ENCODE measurements at places on chromosomes 11 and 22.
A peak's percentile ranks its signal among the peaks of the same experiment; 100 is the strongest.

DNA sequence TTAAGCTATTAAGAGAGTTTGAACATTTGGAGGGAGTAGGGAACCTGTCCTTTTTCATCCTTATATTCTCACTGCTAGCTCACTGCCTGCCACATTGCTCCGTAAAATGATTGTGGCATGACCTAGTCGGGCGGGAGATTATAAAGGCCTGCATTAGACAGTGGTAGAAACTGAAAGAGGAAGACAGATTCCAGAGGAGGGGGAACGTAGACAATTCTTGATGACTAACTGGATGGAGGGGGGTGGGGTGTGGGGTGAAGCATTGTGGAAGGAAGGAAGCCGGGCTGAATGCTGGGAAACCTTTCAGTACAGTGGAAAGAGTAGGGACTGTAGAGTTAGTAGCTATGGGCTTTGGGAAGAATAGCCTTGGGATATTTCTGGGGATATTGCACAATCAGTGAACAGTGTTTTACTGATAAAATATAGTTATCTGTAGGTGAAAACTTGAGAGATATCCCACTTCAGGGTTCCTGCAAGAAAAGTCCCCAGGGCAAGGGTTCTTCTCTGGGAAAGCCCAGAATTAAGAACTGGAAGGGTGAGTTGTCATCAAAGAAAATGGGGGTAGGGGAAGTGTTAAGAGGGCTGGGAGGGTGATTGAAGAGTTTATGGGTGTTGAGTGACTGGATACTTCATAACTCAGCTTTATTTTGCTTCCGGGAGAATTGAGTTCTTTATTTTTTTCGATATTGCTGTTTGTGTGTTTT is 2.1 kb downstream of the MED15 start:
- DNase-seq: peak; percentile 77

DNA sequence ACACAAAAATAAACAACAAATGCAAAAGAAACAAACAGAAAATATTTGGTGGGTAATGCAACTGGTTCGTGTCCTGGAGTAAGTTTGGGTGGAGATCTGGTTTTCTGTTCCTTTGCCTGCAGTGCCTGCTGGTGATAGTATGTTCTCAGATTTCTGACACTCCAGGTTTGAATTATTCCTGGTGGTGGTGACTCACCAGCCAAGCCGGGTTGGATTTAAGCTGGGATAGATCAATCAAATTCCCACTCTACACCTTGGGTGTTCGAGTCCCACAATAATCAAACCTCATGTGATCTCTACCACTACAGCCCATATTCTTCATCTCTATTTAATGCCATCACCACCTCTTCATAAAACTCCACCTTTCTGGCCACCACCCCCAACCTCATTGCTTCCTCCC is 421.8 kb downstream of the NTM start:
- no peak for DNase-seq

- DNase-seq: no peak
Measured at GRCh38 chr11:125084761-125085231, 21.7 kb downstream of the SLC37A2 start.

GRCh38 chr11:17931595-17931994 is 81.3 kb downstream of the SERGEF start:
- no peak for DNase-seq

DNA sequence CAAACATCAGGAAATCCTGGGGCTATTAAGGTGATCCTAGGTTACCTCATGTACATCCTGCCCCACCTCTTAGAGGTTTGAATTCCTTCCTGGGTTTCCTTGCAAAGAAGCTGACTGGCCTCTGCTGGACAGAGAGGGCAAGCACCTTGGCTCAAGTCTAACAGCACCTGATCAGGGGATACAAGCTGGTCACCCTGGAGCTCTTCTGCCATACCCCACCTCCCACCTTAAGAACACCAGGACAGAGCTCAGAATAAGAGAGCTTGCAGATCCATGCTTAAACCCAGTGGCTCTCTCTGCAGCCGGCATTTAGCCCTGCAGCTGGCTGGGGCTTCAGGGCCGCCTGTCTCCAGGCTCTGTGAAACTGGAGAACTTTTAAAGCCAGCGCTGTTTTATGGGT is 386.6 kb upstream of the NARS2 start:
- DNase-seq: no peak

DNA sequence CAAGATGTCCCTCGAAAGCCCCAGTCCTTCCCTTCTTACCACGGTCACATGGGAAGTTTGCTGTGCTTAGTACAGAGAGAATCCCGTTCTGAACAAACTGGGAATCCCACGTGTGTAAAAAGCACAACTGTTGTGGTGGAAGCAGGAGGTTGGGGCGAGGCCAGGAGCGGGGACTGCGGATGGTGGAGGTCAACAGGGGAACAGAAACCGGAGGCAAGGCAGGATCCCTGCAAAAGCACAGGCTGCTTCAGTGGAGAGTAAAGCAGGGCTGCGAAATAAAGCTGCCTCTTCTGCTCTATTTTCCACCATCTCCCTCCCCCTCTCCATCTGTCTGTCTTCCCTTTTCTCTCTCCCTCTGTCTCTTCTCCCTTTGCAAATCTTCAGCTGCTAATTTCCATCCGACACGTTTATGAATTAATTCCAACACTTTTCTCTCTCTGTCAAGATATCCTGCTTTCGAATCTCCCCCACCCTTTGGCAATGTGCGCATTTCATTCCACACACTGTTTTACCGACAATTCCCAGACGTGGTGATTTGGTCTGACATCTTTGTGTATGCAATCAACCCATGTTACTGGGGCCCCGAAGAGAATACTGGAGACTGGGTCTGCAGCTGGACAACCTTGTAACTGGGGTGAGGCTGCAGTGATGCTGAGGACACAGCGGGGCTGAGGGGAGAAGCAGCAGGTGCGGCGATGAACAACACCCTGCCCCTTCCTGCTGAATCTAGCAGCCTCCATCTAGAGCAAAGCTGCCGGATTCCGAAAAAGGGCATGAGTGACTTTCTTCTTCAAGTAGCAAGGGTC is 571.8 kb downstream of the OPCML start:
- no peak for DNase-seq

GRCh38 chr11:44016131-44016530 is 31.6 kb upstream of the ACCSL start:
- no peak for DNase-seq

DNA sequence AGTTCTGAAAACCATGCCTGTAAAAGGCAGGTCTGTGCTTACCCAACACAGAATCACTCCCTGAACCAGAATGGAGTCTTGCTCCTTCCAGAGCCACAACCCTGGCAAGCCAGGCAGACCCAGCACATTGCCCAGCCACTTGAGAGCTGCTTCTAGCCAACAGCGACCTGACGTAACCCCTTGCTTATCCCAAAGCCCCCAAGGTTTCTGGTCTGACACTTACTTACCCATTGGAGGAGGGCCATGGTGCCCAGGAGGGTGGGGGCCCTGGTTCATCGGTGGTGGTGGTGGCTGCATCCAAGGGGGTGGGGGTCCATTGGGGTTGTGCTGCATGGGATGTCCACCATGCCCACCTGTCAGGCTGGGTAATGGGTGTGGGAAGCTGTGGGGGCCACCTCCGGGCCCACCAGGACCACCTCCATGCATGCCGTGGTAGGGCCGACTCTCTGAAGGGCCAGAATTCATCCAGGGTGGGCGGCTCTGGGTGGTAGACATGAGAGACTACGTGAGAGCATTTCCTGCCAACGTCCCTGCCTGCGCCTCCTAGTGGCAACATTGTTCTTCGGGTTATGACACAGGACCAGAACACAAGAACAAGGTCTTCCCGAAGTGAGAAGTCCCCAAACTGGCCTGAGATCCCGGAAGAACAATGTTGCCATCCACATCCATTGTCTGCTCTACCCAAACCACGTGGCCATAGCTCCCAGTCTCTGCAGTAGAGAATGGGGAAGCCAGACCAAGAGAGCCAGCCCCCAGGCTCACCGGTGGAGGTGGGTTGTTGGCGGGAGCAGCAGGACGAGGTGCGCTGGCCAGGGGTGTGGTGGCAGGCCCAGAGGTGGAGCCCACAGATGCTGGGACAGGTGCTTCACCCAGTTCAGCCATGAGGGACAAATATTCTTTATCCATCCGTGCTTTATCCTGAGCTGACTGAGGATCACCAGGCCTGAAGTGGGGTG is 7.8 kb upstream of the PYGM start:
- DNase-seq: peak; percentile 92

- no peak for DNase-seq
Measured at GRCh38 chr22:27747396-27748221, 53.9 kb downstream of the MN1 start.

- no peak for DNase-seq
Measured at GRCh38 chr11:95426823-95427462, 195.9 kb upstream of the SESN3 start.

GRCh38 chr11:120482149-120482548 is 29.4 kb upstream of the GRIK4 start:
- no peak for DNase-seq

DNA sequence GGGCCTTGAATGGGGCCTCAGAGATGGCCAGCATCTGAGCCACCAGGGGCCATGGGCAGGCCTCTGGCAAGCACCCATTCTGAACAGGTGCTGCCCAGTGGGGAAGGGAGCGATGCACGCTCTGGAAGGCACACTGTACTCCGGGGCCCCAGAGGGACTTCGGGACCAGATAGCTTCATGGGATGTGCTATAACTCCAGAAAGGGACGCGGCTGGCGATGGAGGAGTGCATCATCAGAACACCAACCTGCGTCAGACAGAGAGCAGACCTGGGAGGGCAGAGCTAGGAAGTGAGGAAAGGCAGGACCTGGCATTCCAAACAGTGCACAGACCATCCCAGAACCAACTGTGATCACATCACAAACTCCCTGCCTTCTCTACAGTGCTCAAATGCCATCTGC is 16.8 kb downstream of the DGCR2 start:
- no peak for DNase-seq

- no peak for DNase-seq
Measured at GRCh38 chr22:40397396-40397795, 27.0 kb downstream of the SGSM3 start.

- DNase-seq: no peak
Measured at GRCh38 chr11:14258221-14258935, 100.6 kb downstream of the RRAS2 start.

- DNase-seq: no peak
Measured at GRCh38 chr11:68673306-68673945, 10.9 kb upstream of the GAL start.

DNA sequence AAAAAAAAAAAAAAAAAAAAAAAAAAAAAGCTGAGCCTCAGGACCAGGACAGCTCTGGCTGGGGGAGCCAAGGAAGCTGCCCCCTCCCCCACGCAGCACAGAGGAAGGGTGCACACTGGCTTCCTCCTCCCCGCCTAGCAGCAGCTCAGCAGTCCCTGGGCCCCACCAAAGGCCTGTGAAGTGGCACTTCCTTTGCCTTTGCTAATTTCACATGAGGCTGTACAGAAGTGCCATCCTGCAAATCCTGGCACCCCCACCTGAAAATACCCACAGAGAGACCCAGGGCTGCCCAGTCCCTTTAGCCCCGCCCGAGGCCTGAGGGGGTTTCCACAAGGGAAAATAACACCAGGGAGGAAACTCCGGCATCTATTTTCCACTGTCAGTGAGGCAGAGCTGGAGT is 3.9 kb downstream of the RHOG start:
- peak; percentile 76 for DNase-seq

- no peak for DNase-seq
Measured at GRCh38 chr22:40547729-40548143, 88.8 kb downstream of the MRTFA start.

- DNase-seq: no peak
Measured at GRCh38 chr22:45546333-45547015, 43.8 kb downstream of the FBLN1 start.

GRCh38 chr11:120581313-120581712 is 69.8 kb downstream of the GRIK4 start:
- no peak for DNase-seq

DNA sequence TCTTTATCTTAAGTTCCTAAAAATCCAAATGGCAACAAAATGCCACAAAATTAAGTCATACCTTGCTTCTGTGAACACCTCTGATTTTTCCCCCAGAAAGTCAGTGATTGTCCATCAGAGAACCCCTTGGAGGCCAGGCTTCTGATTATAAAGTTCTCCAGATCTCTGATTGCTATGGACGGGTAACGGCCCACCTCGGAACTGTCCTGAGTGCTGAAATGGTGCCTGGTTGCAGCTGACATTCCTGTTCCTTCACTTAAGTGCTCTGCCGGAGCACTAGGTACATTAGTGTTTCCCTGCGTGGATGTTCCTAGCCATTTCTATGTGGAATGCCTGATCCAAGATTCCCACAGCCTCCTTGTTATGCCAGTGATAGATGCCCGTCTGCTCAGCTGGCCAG is 85.0 kb downstream of the CHST1 start:
- DNase-seq: no peak

GRCh38 chr11:11397036-11397415 is 44.0 kb upstream of the CSNK2A3 start:
- no peak for DNase-seq

GRCh38 chr11:12134236-12134585 is 23.8 kb downstream of the MICAL2 start:
- peak; percentile 45 for DNase-seq

GRCh38 chr11:1194231-1194976 is 28.5 kb upstream of the MUC5B start:
- no peak for DNase-seq

DNA sequence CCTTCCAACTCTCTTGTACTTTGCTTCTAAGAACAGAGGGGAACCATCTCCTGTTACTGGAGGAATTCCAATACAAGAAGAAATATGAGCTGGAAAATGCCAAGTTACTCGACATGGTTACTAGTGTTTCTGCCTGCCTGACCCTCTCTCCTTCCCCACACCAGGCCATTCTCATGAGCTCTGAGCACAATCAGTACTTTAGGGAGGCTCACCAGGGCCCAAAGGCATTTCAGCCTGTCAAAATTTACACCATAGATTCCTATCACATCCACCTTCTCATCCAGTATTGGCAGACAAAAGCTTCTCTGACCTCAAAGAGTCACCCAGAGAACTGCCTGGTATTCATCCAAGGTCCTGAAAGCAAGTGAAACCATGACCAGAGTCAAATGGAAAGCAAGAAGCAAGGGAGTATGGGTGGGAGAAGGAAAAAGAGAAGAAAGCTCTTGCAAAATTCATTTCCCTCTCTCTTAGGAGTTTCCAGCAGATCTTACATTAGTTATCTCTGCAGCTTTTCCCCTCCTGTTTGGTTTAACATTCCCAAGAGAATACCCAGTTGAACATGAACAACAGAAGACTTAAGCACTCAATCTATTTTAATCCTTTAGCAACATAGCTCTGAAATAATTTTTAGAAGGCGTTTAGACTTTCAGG is 58.7 kb upstream of the NCAM1 start:
- DNase-seq: no peak

- DNase-seq: no peak
Measured at GRCh38 chr11:818396-819128, at the start of gene PNPLA2. Gene PNPLA2 (plus strand): TSS chr11:818914. CDS start chr11:819719, 805 bp downstream.

- DNase-seq: no peak
Measured at GRCh38 chr22:45717789-45718188, 46.2 kb downstream of the ATXN10 start.

GRCh38 chr11:118663381-118663780 is 16.1 kb downstream of the TREH start:
- no peak for DNase-seq

- DNase-seq: peak; percentile 1
Measured at GRCh38 chr11:65863889-65864705, 3.9 kb downstream of the MUS81 start.

- no peak for DNase-seq
Measured at GRCh38 chr22:22092974-22093373, 110.4 kb upstream of the TOP3B start.
